ENCODE measurements at places on chromosomes 7 and 10. TPM values are rescaled to one million over a fixed set of nuclear protein-coding genes. Genes with fewer than 3 reads are reported as not detected.
A peak's percentile ranks its signal among the peaks of the same experiment; 100 is the strongest.

GRCh38 chr7:90173127-90173844, 19.0 kb downstream of the STEAP1 start:
- DNase-seq: no peak

Gene MYL10
- not detected for total RNA-seq

DNA sequence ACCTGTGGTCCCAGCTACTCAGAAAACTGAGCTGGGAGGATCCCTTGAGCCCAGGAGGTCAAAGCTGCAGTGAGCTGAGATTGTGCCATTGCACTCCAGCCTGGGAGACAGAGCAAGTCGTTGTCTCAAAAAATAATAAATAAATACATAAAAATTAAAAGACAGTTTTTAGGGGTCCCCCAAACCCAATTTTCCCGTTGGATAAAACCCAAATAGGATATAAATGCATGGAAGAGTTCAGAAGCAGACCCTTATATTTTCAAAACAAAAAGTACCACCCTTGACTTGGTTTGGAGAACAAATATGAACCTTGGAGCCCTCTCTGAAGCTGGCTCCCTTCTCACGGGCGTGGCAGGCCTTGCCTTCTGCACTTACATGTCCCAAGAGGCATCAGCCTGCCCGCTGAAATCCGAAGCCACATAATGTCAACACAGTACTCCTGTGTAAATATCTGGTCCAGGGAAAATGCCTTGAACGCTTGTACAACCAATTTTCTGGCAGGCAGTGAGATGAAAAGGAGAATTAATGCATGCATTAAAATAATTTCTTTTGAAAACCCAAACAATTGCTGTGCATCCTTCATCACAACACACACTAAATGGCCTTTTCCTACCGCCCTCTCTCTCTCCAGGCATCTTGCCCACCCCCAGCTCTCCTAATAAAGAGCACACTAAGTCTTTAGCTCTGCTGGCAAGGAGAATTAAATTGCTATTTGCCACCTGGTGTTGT, 46.4 kb upstream of the PARD3 start:
- peak; percentile 89 for DNase-seq

DNA sequence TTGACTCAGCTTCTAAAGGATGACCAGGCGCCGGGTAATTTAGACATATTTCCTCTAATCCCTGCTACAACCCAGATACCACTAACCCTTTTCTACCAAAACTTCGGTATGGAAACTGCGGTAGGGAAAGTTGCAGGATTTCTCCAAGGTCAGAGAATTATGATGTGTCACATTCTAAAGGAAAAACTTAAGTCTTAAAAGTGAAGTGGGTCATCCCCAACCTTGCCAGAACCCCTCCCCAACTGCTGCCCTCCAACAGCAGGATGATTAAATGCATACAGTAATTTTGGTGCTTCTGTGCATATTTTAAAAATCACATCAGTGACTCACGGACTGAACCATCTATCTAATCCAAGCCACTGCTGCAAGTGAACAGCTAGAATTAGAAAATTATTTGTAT, 52.7 kb downstream of the GRB10 start:
- DNase-seq: no peak

DNA sequence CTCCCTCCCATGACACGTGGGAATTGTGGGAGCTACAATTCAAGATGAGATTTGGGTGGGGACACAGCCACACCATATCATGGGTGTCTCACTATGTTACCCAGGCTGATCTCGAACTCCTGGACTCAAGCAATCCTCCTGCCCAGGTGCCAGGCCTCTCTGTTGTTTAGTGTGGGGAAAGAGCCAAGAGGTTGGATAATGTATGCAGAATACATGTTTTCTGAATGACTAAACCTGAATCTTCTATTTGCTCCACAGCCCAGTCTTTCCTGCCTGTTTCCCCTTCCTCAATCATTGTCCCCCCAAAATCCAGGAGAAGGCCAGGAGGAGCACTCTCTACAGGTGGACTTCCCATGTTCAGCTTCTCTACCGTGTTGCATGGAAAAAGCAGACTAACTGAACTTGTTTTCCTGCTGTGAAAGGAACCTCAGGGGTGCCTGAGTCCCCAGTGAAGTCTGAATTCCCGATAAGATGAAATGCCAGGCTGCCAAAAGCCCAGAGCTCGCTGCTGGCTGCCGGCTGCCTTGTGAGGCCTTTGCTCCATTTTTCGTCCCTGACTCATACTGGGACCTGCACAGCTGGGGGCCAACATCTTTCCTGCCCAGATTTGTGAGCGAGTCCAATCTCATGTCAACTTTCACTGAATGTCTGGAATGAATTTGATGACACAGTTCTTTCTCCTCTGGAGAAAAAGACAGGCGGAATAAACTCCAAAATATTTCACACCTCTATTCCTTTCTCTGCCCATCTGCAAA, 588.0 kb downstream of the CALN1 start:
- DNase-seq: no peak

Gene IDI1
- 65.2 TPM for total RNA-seq

Gene NEUROG3
- 2.4 TPM for total RNA-seq

DNA sequence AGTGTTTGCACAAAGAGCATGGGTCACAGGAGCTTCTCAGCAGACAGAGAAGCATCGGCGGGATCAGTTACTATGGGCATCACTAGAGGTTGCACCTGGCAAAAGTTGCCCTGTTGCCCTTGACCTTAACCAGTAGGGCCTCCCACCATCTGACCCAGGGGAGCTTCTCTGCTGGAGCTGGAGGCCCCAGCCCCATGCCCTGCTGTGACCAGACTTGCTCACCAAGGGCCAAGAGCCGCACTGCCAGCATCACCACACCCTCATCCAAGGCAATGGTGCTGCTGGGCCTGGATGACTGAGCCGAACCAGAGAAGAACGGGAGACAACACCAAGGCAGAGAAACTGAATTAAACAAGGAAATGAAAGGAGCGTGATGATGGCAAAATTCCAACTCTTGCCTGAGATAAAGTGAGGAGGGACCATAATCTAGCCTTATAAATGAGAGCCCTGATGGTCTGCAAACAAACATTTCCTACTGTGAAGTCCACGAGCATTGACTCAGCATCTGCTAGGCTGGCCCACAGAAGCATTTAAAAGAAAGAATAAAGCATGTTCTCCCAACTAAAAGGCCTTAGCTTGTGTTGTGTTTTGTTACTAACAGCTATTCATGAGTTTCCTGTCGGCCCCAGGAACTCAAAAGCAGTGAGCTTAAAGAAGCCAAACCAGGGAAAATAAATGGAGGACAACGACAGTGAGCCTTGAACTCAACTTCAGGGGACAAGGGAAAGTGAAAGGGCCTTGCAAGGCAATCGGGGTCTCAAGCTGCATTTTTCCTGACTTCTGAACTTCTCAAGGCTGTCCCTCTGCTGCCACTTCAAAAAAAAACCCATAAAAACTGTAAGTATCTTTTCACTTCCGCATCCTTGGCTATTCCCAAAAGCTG, 60.4 kb downstream of the AFAP1L2 start:
- DNase-seq: no peak

Gene PAX4
- 0.98 TPM for total RNA-seq

DNA sequence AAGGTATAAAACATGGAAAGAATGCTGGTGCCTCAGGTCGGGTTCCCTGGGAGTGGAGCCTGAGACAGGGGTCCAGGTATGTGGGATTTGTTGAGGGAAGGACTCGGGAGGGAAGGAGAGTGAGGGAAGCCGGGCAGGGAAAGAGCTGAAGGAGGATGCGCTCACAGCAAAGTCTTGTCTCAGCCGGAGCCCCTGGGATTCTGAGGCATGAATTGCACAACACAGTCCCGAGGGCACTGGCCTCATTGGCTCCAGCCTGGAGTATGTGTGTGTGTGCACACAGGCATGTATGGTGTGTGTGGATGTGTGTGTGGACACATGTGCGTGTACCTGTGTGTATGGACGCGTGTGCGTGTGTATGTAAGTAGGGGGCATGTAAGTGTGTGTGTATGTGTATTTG, 87.4 kb downstream of the WDFY4 start:
- no peak for DNase-seq

- DNase-seq: no peak
These were observed 81.0 kb downstream of the CELF2 start for GRCh38 chr10:11098666-11099065.

- DNase-seq: no peak
These were observed 66.4 kb downstream of the CDH23 start for GRCh38 chr10:71463111-71463510.

- no peak for DNase-seq
These were observed 6.4 kb downstream of the USP54 start for GRCh38 chr10:73584737-73585136.

GRCh38 chr7:118003476-118003875, 130.2 kb upstream of the CTTNBP2 start:
- no peak for DNase-seq

DNA sequence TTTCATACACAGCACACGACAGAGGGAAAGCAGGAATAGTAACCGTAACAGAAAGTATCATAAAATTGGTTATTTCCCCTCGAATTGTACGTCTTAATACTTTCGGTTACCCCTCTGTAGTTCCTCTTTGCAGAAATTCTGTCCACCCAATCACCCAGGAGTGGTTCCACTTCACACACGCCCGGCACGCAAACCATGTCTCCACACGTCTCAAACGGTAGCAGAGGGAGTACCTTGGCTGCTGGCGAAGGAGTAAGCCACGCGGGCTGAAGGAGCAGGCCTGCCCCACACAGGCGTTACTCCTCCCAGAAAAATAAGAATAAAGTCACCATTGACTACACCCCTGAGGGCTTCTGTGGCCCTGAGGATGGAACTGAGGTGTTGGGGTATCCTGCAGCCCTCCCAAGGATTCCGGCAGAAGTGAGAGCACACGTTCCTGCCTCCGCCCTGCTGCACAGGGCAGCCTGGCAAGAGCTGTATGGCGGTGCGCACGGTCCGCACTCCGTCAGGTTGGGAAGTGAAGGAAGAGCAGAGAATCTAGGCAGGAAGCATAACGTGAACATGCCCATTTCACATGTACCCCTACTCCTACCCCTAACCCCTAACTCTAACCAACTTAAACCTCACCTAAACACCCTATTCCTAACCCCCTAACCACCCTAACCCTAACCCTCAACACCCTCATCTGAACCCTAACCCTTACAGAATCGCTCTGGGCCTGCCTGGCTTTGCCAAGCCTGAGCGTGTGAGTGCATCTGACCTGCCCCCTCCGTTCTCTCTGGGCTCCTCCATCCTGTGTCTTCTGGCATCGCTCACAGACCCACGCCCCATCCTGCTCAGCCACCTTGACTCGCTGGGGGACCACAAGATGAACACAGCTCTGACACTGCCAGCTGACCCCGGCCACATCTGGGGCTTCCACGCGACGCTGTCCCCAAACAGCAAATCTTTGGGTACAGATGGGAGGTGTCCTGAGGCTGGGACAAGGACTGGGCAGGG, 18.2 kb downstream of the GPR146 start:
- no peak for DNase-seq

Gene SFTPA1
- total RNA-seq: not detected

Gene DGKI
- total RNA-seq: 0.34 TPM

GRCh38 chr10:29725133-29725720, 90.5 kb upstream of the SVIL start:
- DNase-seq: no peak

- no peak for DNase-seq
These were observed 34.1 kb upstream of the NMT2 start for GRCh38 chr10:15202639-15203038.

Gene NRCAM
- 1.1 TPM for total RNA-seq

DNA sequence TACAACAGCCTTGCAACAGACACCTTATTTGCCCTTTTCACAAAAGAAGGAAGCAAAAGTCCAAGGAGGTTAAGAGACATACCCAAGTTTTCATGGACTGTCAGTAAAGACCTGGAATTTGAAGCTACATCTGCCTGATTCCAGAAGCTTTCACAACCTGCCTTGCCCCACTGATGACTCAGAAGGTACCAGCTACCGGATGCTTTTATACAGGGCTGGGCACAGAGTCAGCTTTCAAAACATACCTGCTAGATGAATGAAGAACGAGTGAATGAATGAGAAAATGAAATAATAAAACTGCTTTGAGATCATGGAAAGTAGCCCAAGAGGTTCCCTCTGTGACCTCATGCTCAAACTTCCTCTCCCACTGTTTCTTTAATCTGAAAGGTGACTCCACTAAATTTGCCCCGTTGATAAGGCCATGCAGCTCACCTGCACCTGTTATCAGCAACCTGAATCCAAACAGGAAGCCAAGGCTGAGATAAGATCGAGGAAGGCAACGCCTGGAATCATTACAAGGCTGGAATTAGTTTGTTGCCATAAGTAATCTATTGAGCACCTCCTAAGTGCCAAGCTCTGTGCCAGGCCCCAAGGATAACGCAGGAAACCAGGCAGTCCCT, 151.5 kb downstream of the WDR11 start:
- peak; percentile 38 for DNase-seq

GRCh38 chr7:52741670-52742290, 293.7 kb upstream of the POM121L12 start:
- no peak for DNase-seq

Gene MET
- 41.2 TPM for total RNA-seq

DNA sequence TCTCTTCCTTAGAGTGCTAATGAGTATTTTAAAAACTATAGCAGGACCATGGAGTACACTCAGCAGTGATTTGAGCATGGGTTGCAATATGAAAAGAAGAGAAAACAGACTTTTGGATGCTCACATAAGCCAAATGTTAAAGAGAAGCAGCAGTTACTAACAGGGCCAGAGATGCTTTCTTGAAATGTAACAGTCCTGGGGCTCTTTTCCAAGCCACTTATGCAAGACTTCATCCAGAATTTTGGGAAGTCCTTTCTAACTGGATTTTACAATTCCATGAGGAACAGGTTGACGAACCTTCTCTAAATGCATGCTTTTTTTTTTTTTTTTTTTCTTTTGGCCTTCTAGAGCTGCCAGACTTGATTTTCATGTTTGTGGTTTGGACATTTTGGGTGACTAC, 282.0 kb downstream of the SEC23IP start:
- DNase-seq: no peak

Gene ZNF736
- total RNA-seq: 9.6 TPM

GRCh38 chr7:14196555-14196954, 207.1 kb upstream of the ETV1 start:
- no peak for DNase-seq

- no peak for DNase-seq
These were observed 292.4 kb downstream of the USP6NL start for GRCh38 chr10:11318826-11319598.

DNA sequence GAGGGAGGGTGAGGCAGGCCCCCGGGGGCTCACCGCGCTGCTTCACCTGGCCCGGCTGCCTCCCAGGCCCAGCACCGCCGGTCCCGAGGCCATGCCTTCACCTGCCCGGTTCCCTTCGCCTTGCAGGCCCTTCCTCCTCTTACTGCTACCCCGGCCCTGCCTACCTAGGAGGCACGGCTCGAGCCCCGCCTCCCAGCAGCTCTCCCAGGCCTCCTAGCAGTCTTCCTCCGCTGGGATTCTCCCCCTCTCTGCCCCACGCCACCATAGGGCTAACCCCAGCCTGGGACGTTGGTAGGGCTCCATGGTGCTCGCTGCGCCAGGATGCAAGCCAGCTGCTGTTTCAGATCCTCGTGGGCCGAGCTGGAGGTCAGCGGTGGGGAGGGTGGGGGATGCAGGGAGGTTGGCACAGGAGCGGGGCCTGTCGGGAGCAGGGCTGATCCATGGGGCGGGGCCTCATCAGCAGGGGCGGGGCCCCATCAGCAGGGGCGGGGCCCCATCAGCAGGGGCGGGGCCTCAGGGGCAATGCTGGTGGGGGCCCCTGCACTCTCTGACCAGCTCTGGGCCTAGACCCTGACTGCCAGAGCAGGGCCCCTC, 63.3 kb downstream of the RASGEF1A start:
- peak; percentile 26 for DNase-seq

- DNase-seq: no peak
These were observed 253.6 kb upstream of the NPVF start for GRCh38 chr7:25481891-25482290.

GRCh38 chr7:144885478-144885877, 49.6 kb upstream of the TPK1 start:
- DNase-seq: no peak
